Activated T-helper 1 cell treated with Interleukin-2 at 50 U/mL for 16 hours (primary cell): ENCODE measurements at places on chromosomes 6 and 20.
A peak's percentile ranks its signal among the peaks of the same experiment; 100 is the strongest.

GRCh38 chr6:158770533-158771330 is 48.4 kb downstream of the EZR start:
- no peak for DNase-seq

DNA sequence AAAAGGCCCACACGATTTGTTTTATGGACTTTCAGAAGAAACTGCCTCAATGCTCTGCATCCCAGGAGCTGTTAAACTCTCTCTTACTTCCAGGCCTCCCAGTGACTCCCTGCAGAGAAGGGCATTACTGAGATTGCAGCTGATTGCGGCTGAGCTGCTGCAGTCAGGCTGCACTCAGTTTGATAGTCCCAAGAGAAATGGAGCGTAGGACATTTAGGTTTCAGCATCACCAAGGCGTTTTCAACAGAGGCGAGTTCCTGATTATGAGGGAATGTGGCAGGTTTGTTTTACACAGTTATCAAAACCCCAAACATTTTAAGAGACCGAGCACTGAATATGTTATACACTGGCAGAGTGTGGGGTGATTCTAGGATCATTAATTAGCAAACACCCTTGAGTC is 145.6 kb downstream of the TBX18 start:
- DNase-seq, result no peak

- DNase-seq, result no peak
These were observed 20.7 kb upstream of the RREB1 start for GRCh38 chr6:7087066-7087465.

DNA sequence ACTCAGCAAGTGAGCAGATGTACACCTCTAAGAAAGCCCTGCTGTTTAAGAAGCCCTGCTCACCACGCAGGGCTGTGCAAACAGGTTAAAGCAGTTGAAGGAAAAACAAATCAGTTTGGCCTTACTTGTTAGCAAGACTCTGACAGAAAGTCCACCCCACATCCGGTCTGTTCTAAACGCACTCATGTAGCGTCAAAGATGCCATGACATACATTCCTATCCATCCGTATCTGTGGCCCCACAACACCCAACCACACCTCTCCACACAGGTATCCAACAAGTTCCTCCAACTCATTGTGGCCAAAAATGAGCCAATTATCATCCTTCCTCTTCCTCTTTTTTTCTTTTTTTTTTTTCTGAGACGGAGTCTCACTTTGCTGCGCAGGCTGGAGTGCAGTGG is 22.8 kb upstream of the RAB22A start:
- no peak for DNase-seq

DNA sequence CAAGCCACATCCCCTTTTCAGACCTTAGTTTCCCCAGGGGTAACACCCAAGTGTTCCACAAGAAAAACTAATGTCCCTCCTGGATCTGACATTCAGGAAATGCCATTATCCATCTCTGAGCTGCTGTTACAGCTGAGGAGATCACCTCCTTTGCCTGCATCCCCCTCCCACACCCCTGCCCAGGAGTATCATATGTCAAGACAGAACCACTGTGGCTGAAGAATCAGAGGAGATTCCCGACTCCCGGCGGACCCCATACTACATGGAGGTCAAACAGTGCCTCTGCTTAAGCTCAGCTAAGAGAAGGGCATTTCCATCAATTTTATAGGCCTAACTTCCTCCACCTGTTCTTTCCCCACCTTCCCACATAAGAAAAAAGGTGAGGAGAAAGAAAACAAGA is 36.8 kb upstream of the LRFN2 start:
- no peak for DNase-seq

DNA sequence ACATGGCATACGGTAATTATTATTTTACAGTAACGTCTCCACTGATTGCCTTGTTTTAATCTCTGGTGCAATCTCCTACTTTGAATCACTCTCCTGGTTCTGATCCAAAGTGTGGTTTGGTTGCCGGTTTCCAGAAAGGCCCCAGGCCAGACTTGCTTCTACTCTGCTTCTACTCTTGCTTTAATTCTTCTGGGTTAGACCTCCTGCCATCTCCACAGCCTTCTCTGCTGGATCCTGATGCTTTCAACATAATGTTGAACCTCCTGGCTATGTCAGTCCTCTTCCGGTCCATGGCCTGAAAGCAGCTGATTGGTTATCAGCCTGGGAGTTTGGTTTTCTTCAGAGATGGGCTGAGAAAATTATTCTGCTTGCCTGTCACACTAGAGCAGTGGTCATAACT is 266.5 kb upstream of the RIMS1 start:
- DNase-seq, result no peak

- DNase-seq, result peak; percentile 37
These were observed 200.7 kb downstream of the BCAS1 start for GRCh38 chr20:53869466-53870258.

- no peak for DNase-seq
These were observed 236.6 kb upstream of the RNF24 start for GRCh38 chr20:4252005-4252404.

GRCh38 chr20:62927128-62927705 is 912 bp upstream of the DIDO1 start:
- DNase-seq, result no peak

DNA sequence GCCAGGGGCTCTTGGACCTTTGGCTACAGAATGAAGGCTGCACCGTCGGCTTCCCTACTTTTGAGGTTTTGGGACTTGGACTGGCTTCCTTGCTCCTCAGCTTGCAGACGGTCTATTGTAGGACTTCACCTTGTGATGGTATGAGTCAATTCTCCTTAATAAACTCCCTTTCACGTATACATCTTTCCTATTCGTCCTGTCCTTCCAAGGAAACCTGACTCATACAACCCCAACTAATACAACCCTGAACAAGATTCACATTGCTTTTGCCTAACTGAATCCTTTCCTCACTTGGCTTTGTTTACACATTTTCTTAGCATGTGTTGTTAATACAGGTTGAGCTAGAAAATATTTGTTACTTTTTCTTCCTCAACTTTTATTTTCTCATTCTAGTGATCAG is 21.9 kb downstream of the TBXT start:
- no peak for DNase-seq

- DNase-seq, result no peak
These were observed 362.6 kb downstream of the EPM2A start for GRCh38 chr6:145372671-145373151.
